ENCODE measurements at places on chromosomes 16 and 17. TPM values are rescaled to one million over a fixed set of nuclear protein-coding genes. Genes with fewer than 3 reads are reported as not detected.

DNA sequence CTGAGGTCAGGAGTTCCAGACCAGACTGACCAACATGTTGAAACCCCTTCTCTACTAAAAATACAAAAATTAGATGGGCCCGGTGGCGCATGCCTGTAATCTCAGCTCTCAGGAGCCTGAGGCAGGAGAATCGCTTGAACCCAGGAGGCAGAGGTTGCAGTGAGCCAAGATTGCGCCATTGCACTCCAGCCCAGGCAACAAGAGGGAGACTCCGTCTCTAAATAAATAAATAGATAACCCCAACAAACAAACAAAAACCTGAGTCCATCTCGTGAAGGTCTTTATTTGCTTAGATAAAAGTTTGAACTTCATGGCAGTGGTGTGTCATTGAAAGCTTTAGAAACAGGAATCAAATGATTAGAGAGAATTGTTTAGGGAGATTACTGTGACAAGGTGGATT is 167.4 kb downstream of the BCAS3 start:
- H3K4me3 ChIP-seq: no peak overlapping the region
- H3K4me1 ChIP-seq: no peaks in the 10 kb centered on the region
- no peaks in the 10 kb centered on the region for H3K36me3 ChIP-seq
- no peaks in the 10 kb centered on the region for H3K27me3 ChIP-seq
- DNase-seq: no peak

DNA sequence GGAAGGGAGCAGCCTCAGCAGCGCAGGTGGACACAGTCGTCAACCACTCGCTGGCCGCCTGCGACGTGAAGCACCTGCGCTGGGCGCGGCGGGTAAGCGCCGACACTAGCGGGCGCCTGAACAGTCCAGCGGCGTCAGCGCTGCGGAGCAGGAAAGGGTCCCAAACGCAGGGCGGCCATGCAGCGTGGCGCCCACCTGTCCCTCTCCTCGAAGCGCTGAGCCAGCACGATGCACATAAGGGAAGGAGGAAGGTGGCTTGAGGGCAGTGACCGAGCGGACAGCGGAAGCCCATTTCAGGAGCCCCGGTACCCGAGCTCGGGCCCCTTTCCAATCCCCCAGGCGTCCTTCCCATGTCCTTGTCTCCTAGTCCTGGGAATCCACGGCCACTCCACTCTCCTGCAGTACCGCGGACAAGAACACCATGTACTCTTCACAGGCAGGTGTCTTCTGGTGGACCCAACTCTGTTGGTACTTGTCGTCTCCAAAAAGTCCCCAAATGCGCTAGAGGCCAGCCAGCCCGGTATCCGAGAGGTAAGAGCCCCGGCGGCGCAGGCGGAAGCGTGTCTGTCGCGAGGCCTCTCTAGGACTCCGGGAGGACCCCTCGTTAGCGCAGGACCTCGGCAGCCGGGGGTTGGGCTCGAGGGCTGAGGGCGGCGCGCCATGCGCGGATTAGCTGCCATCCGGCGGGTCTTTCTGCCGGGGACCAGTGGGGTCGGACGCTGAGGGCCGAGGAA is 14.4 kb downstream of the ZNF232 start:
- peaks cover 33% of the 10 kb centered on the region for H3K36me3 ChIP-seq
- no peak overlapping the region for H3K4me3 ChIP-seq
- no peak overlapping the region for H3K27ac ChIP-seq
- peaks cover 5% of the 10 kb centered on the region for H3K4me1 ChIP-seq
- no peak for DNase-seq

- peaks cover 63% of the 10 kb centered on the region for H3K36me3 ChIP-seq
- no peak overlapping the region for H3K27ac ChIP-seq
- H3K27me3 ChIP-seq: no peaks in the 10 kb centered on the region
Observed at GRCh38 chr17:57296231-57296630, 39.9 kb downstream of the MSI2 start.

GRCh38 chr17:10229181-10229580 is 30.8 kb upstream of the GAS7 start:
- H3K27ac ChIP-seq: no peak overlapping the region
- DNase-seq: no peak
- H3K36me3 ChIP-seq: no peaks in the 10 kb centered on the region
- no peaks in the 10 kb centered on the region for H3K4me1 ChIP-seq

DNA sequence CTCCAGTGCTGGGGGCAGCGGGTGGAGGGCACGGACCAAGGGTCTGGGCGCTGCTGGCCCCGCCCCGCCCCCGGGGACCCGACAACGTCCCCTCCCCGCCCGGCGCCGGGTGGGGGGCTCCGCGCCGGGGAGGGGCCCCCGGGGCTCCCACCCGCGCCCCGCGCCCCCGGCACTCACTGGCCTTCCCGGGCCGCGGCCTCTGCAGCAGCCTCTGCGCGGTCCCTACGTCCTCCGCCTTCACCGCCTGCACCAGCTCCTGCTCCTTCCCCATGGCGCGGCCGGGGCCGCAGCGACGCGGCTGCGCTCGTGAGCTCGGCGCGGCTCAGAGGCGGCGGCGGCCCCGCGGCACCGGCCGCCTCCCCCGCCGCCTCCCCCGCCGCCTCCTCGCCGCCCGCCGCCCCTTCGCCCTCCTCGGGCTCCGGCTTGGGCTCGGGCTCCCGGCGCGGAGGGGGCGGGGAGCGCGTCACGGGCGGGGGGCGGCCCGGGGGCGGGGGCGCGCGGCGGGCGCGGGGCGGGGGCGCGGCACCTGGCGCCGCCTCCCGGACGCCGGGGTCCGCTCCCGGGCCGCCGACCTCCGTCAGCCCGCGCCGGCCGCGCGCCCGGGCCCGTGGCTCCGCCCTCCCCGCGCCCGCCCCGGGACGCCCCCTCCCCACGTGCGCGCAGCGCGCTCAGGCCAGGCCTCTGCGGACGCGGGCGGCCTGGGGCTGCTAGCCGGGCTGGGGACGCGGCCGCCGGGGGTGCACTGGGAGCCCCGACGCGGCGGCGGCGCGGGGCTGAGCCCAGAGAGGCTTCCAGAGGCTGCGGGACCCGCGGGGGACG is at the start of gene CASKIN1:
CASKIN1 (minus strand) TSS at position 444 of the 819 bp plus-strand sequence; CDS start at position 271, 173 bp downstream.
- H3K36me3 ChIP-seq: no peaks in the 10 kb centered on the region
- peaks cover 40% of the 10 kb centered on the region for H3K27me3 ChIP-seq
- no peak within 1 kb of the TSS for H3K27ac ChIP-seq
- H3K4me1 ChIP-seq: peaks cover 4% of the 10 kb centered on the region
- peak within 1 kb of the TSS; percentile 44 for H3K4me3 ChIP-seq

- H3K27ac ChIP-seq: no peak overlapping the region
- no peaks in the 10 kb centered on the region for H3K36me3 ChIP-seq
- DNase-seq: no peak
- no peaks in the 10 kb centered on the region for H3K4me1 ChIP-seq
Observed at GRCh38 chr16:58345574-58346354, 46.5 kb upstream of the GINS3 start.

- no peak for DNase-seq
- H3K36me3 ChIP-seq: peaks cover 6% of the 10 kb centered on the region
- H3K27me3 ChIP-seq: no peaks in the 10 kb centered on the region
Observed at GRCh38 chr17:27873746-27874145, 19.4 kb downstream of the LYRM9 start.

DNA sequence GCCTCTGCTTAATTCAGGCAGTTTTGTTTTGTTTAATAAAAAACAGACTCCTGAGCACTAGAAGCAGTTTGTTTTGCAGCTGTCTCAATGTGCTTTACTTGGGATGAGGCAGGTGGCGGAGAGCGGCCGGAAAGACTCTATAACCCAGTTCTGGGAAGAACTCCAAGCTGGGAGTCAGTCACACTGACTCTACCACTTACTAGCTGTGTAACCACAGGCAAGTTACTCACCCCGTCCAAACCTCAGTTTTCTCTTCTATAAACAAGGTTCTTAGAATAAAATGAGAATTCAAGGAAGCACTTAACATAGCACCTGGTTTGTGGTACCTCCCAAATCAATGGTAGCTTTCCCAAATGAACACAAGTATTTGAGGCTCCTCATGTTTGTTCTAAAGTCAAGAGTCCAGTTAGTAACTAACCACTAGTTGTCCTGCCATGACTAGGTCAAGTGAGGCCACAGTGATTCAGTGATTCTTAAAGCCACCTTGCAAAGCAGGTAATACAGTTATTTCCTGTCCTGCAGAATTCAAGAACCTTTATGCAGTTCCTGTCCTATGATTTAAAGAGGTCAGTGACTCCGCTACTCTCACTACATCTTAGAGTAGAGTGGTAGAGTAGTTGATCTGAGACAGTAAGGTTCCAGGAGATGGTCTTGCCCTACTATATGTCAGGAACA is 2.7 kb downstream of the TXNDC17 start:
- peaks cover 44% of the 10 kb centered on the region for H3K36me3 ChIP-seq
- no peak for DNase-seq
- peaks cover 68% of the 10 kb centered on the region for H3K4me1 ChIP-seq
- no peaks in the 10 kb centered on the region for H3K27me3 ChIP-seq
- H3K4me3 ChIP-seq: no peak overlapping the region

GRCh38 chr17:40937384-40937819 is at the start of gene KRT23:
KRT23 (minus strand) TSS chr17:40937646; CDS start chr17:40936603, 1,043 bp downstream.
- H3K4me1 ChIP-seq: no peaks in the 10 kb centered on the region
- no peak within 1 kb of the TSS for H3K27ac ChIP-seq
- no peak for DNase-seq

GRCh38 chr16:57824888-57825287 is 22.6 kb upstream of the KIFC3 start:
- peaks cover 14% of the 10 kb centered on the region for H3K27me3 ChIP-seq
- H3K4me3 ChIP-seq: no peak overlapping the region
- H3K27ac ChIP-seq: no peak overlapping the region

DNA sequence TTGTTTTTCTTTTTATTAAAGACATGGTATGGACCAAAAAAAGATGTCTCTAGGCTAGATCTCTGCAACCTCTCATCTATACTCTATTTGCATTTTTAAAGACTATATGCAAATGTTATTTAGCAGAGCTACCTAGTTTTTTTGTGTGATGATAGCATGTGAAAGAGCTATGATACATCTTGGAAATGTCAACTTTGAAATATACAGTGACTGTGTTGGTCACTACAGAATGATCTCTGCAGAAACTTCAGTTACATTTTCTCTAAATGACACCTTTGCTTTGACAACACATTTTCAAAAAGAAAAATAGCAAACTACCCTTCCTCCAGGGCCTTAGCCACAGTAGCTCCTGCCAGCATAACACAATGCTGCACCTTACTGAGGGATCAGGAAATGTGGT is 86.6 kb downstream of the PRKCB start:
- peaks cover 34% of the 10 kb centered on the region for H3K36me3 ChIP-seq
- H3K27me3 ChIP-seq: no peaks in the 10 kb centered on the region
- peaks cover 22% of the 10 kb centered on the region for H3K4me1 ChIP-seq
- H3K4me3 ChIP-seq: no peak overlapping the region
- no peak overlapping the region for H3K27ac ChIP-seq

GRCh38 chr16:68760671-68761275 is 23.7 kb downstream of the CDH1 start:
- H3K4me1 ChIP-seq: peaks cover 57% of the 10 kb centered on the region
- H3K36me3 ChIP-seq: no peaks in the 10 kb centered on the region
- no peaks in the 10 kb centered on the region for H3K27me3 ChIP-seq
- H3K4me3 ChIP-seq: no peak overlapping the region
- DNase-seq: peak; percentile 22

DNA sequence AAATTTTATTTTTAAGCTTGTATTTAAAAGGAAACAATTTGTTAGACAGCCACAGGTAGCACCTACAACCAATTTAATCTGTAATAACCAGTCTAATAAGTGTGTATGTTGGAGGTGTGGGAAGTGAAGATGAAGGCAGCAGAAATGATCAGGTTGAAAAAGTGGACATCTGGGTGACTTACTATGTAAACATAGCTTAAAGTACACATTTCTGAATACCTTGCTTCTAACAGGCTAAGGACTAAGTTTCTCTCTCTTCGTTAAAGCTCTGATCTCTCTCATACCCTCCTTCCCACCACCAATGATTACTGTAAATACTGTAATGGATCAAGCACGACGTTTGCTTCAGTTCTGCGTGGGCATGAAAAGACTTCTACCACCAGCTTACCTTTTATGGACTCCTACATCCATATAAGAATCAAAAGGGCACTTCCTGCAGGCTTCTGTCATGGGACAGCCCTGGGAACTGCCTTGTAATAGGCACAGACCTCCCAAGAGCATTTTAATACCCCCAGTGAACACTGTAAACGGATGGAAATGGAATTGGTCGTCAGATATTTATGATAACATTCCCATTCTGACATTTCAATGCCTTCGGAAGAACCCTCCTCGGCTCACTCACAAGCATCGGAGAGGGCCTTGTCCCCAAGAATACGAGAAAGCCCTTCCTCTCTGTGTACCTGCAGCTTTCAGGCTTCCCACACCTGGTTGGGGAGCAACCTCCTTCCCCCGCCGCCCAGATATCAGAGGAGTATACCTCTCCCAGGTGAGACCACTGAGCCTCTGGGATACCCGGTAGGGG is 700 bp downstream of the CCDC43 start:
- peaks cover 8% of the 10 kb centered on the region for H3K36me3 ChIP-seq
- no peak for DNase-seq
- peaks cover 40% of the 10 kb centered on the region for H3K4me1 ChIP-seq

DNA sequence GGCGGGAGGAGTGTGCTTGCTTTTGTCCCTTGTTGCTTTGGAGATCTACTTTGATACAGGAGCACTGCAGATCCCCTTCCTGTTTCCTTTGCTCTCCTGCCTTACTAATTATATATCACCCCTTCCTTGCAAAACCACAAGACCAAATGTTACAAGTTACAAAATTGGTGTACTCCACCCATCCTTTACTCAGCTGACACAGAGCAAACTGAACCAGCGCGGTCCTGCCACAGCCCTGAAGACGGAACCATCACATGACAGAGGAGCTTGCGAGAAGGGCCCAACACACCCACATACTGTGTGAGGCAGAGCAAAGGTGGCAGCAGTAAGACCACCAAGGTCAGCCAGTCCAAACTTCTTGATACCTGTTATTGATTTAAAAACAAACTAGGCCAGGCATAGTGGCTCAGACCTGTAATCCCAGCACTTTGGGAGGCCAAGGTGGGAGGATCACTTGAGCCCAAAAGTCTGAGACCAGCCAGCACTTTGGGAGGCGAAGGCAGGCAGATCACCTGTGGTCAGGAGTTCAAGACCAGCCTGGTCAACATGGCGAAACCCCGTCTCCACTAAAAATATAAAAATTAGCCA is 33.2 kb downstream of the CYTH1 start:
- H3K4me3 ChIP-seq: peak overlapping the region; percentile 69
- H3K4me1 ChIP-seq: peaks cover 93% of the 10 kb centered on the region
- H3K27me3 ChIP-seq: no peaks in the 10 kb centered on the region
- peak overlapping the region; percentile 87 for H3K27ac ChIP-seq

GRCh38 chr17:82243648-82244412 is 15.0 kb downstream of the SLC16A3 start:
- H3K4me1 ChIP-seq: peaks cover 51% of the 10 kb centered on the region
- H3K27me3 ChIP-seq: no peaks in the 10 kb centered on the region
- peak overlapping the region; percentile 9 for H3K27ac ChIP-seq

GRCh38 chr16:15949210-15950160 is at the start of gene ABCC1:
ABCC1 (plus strand) TSS chr16:15949616; CDS start chr16:15949752, 136 bp downstream.
- H3K27ac ChIP-seq: peak within 1 kb of the TSS; percentile 92
- H3K4me3 ChIP-seq: peak within 1 kb of the TSS; percentile 97
- peaks cover 18% of the 10 kb centered on the region for H3K36me3 ChIP-seq
- peaks cover 42% of the 10 kb centered on the region for H3K4me1 ChIP-seq
- DNase-seq: peak; percentile 46

DGKE gene
- 25.3 TPM for total RNA-seq

GPRC5B gene
- total RNA-seq: 0.25 TPM

SLC5A2 gene
- not detected for total RNA-seq

RPH3AL gene
- 4.6 TPM for total RNA-seq

SLC16A6 gene
- 6.8 TPM for total RNA-seq

SDK2 gene
- 10.5 TPM for total RNA-seq

All from activated CD4-positive, alpha-beta T cell treated with anti-CD3 and anti-CD28 coated beads, Interleukin-2, amount 10 ng/mL, durations not matched to agents 7 days and 5 days (primary cell).